ENCODE measurements at places on chromosomes 12 and 14.

DNA sequence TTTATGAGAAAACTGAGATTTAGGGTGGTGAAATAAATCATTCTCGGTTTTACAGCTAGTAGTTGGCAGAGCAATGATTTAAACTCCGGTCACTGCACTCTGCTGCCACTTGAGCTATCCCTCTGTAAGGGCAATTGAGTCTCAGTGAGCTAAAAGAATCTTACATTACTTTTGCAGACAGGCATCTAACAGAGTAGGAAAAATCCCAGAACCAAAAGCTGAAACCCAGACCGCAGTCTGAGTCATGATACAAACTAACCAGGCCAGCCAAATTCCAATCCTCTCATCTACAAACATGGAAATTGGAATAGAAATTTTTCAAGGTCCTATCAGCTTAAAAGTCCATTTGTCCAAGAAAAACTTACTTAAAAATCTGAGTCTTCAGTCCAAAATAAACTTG is 73.7 kb downstream of the ANKS1B start:
- H3K27me3 ChIP-seq, result no peaks in the 10 kb centered on the region
- H3K36me3 ChIP-seq, result no peaks in the 10 kb centered on the region
- H3K4me1 ChIP-seq, result no peaks in the 10 kb centered on the region

- H3K4me3 ChIP-seq, result no peak overlapping the region
- peaks cover 33% of the 10 kb centered on the region for H3K4me1 ChIP-seq
- H3K27ac ChIP-seq, result no peak overlapping the region
- H3K27me3 ChIP-seq, result no peaks in the 10 kb centered on the region
- no peaks in the 10 kb centered on the region for H3K36me3 ChIP-seq
These were observed 48.2 kb upstream of the BTG1 start for GRCh38 chr12:92193846-92194245.

DNA sequence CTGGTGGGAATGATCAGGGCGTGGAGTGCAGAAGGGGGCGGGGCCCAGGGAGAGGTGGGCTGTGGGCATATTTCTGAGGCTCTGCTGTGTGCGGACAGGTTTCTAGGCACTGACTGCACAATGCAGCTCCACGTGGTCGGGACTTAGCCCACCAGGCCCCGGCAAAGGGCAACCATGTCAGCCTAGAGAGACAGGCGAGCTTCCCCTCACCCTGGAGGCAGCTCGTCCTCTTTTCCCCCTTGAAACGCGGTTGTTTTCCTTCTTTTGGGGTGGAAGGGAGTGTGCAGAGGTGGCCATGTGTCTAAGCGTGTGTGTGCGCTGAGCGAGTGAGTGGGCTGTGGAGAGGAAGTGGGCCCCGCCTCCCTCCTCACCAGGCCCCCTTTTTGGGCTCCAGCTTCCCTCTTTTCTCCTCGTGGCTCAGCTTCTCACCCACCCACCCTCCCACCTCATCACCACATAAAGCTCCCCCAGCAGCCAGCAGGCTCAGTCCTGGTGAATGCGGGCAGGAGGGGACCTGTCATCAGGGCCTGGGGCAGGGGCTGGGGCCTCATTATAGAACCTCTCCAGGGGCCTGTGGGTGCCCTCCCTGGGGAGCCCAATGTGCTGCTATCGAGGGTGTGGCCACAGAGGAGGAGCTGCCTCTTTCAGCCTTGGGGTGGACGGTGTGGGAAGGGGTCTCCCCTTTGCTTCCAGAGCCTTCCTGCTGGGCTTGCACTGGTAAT is 22.0 kb downstream of the LRTM2 start:
- peaks cover 34% of the 10 kb centered on the region for H3K4me1 ChIP-seq
- no peaks in the 10 kb centered on the region for H3K36me3 ChIP-seq
- peak overlapping the region; percentile 9 for H3K4me3 ChIP-seq
- peaks cover 9% of the 10 kb centered on the region for H3K27me3 ChIP-seq
- no peak for DNase-seq
- H3K27ac ChIP-seq, result no peak overlapping the region

DNA sequence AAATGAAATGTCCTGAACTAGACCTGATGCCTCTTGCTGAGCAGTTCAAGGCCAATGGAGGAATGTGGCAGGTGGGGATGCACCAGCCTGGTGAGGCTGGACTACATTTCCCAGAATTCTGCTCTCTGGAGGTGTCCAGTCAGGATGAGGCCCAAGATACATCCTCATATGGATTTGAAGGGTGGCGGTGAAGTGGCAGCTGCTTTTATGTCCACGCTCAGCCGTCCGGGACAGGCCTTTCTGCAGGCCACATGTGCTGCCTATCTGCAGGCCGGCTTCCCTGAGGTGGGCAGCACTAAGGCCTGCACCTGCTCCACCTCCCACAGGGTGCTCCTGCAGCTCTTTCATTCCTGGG is 230.2 kb downstream of the BCL11B start:
- H3K27ac ChIP-seq, result no peak overlapping the region
- no peak for DNase-seq
- H3K27me3 ChIP-seq, result no peaks in the 10 kb centered on the region
- H3K36me3 ChIP-seq, result no peaks in the 10 kb centered on the region
- H3K4me1 ChIP-seq, result no peaks in the 10 kb centered on the region

GRCh38 chr12:62802984-62803383 is 132.0 kb downstream of the PPM1H start:
- no peaks in the 10 kb centered on the region for H3K36me3 ChIP-seq
- H3K27ac ChIP-seq, result no peak overlapping the region
- no peak overlapping the region for H3K4me3 ChIP-seq
- H3K4me1 ChIP-seq, result peaks cover 3% of the 10 kb centered on the region

DNA sequence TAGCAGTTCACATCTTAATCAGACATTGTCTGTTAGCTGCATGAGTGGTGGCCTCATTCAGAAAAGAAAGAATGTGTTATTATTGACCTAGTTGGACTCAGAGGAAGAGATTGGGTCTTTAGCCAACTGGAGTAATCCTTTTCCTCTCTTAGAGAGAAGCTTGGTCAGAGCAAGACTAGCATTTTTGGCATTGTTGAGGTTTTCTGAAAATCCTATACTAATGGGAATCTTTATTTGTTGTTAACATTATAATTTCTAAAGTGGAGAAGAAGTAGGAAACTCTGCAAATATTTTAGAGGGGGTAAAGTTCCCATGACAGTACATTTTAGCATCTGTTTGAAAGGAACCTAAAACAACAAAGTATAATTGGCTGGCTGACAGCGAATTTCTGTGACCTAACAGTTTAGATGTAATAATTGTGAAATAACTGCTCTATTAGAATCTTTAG is 9.7 kb downstream of the TOX4 start:
- no peak overlapping the region for H3K27ac ChIP-seq
- no peak for DNase-seq
- H3K4me1 ChIP-seq, result peaks cover 5% of the 10 kb centered on the region
- H3K36me3 ChIP-seq, result peaks cover 59% of the 10 kb centered on the region
- no peak overlapping the region for H3K4me3 ChIP-seq
- no peaks in the 10 kb centered on the region for H3K27me3 ChIP-seq

DNA sequence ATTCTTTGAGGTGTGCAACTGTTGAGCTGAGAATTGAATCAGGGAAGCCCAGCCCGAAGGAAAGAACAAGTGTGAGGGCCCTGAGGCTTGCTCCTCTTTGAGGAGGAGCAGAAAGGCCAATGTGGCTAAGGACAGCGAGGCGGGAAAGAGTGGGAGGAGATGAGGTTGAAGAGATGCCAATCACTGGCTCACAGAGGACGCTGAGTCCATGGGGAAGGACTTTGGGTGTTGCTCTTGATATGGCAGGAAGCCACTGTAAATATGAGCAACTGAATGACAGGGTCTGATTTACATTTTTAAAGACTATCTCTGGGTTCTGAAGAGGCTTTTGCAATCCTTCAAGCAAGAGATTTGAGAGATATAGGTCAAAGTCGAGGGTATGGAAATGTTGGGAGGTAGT is 3.3 kb upstream of the APPL2 start:
- no peaks in the 10 kb centered on the region for H3K36me3 ChIP-seq
- no peak overlapping the region for H3K27ac ChIP-seq

DNA sequence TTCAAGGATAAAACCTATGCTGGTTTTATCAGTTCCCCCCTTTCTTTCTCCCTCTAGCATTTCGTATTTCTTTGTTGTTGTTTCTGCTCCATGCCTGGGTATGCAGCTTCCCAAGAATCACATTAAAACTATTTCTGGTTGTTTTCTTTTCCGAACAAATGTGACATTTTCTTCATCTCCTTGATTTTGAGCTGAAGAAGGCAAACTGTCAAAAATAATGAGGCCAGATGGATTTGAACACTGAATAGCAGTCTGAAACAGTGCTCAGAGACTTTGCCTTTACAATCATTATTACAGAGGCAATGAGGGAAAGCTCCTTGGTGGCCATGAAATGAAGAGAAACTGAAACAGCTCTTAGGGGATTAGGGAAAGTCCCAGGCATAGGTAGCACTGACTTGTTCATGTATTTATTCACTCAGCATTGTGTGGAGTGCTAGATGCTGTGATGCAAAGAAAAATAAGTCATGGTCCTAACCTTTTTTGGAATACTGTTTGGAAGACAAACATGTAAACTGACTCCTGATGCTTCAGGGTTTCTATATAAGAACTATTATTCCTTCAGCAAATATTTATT is 319.5 kb downstream of the FUT8 start:
- no peak overlapping the region for H3K4me3 ChIP-seq
- H3K27ac ChIP-seq, result peak overlapping the region; percentile 64
- no peak for DNase-seq
- H3K27me3 ChIP-seq, result no peaks in the 10 kb centered on the region
- H3K4me1 ChIP-seq, result peaks cover 12% of the 10 kb centered on the region

GRCh38 chr14:50955373-50956043 is 11.2 kb upstream of the PYGL start:
- H3K4me3 ChIP-seq, result no peak overlapping the region
- H3K4me1 ChIP-seq, result no peaks in the 10 kb centered on the region
- H3K27ac ChIP-seq, result no peak overlapping the region
- DNase-seq, result no peak

- H3K27me3 ChIP-seq, result no peaks in the 10 kb centered on the region
- DNase-seq, result no peak
- H3K27ac ChIP-seq, result no peak overlapping the region
- H3K4me3 ChIP-seq, result no peak overlapping the region
- no peaks in the 10 kb centered on the region for H3K36me3 ChIP-seq
These were observed 132.8 kb downstream of the VRK1 start for GRCh38 chr14:96929950-96930349.

GRCh38 chr12:7113389-7113871 is 4.4 kb upstream of the C1RL start:
- H3K4me1 ChIP-seq, result peaks cover 16% of the 10 kb centered on the region
- no peak for DNase-seq
- peaks cover 26% of the 10 kb centered on the region for H3K36me3 ChIP-seq
- no peak overlapping the region for H3K27ac ChIP-seq
- H3K4me3 ChIP-seq, result no peak overlapping the region

DNA sequence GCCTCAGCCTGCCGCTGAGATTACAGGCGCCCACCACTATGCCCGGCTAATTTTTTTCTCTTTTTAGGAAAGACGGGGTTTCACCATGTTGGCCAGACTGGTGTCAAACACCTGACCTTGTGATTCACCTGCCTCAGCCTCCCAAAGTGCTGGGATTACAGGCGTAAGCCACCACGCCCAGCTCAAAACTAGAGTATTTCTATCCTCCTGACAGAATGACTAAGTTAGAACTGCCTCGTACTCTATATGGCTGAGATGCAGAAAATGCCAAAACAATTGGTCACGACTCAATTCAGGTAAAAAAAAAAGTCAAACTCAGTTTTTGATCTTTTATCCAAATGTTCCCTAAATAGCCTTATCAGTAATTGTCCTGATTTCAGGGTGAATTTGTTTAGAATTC is 11.1 kb downstream of the AKAP5 start:
- no peak overlapping the region for H3K4me3 ChIP-seq
- H3K36me3 ChIP-seq, result peaks cover 12% of the 10 kb centered on the region
- no peaks in the 10 kb centered on the region for H3K27me3 ChIP-seq
- peak overlapping the region; percentile 41 for H3K27ac ChIP-seq
- peaks cover 7% of the 10 kb centered on the region for H3K4me1 ChIP-seq

- no peak for DNase-seq
- no peak overlapping the region for H3K27ac ChIP-seq
- no peak overlapping the region for H3K4me3 ChIP-seq
- H3K4me1 ChIP-seq, result no peaks in the 10 kb centered on the region
- no peaks in the 10 kb centered on the region for H3K36me3 ChIP-seq
- H3K27me3 ChIP-seq, result no peaks in the 10 kb centered on the region
These were observed 219.3 kb downstream of the TRHDE start for GRCh38 chr12:72491426-72491825.

DNA sequence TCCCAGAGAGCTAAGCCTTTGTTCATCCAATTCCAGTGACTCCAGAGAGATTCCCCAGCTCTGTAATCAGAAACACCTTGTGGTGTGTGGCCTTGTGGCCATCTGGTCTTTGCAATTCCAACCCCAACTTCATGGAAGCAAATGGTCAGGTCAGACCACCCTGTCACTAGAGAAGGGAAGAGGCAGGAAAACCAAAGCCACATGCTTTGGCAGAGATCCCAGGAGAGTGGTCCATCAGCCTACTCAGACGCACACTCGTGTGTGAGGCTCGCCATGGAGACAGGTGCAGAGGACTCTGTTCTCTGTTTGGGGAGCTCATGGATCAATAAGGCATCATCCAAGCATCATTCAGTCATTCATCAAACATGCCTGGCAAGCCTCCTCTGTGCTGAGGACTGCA is 46.2 kb upstream of the TUNAR start:
- no peak overlapping the region for H3K27ac ChIP-seq
- H3K27me3 ChIP-seq, result peaks cover 3% of the 10 kb centered on the region
- H3K4me1 ChIP-seq, result peaks cover 10% of the 10 kb centered on the region
- DNase-seq, result no peak

- no peak overlapping the region for H3K27ac ChIP-seq
- no peaks in the 10 kb centered on the region for H3K36me3 ChIP-seq
- peak; percentile 39 for DNase-seq
- H3K4me3 ChIP-seq, result peak overlapping the region; percentile 79
These were observed 32.4 kb downstream of the AK7 start for GRCh38 chr14:96424109-96424989.

- H3K27ac ChIP-seq, result no peak overlapping the region
- no peak for DNase-seq
- H3K36me3 ChIP-seq, result no peaks in the 10 kb centered on the region
- H3K4me3 ChIP-seq, result no peak overlapping the region
These were observed 274.2 kb downstream of the SUDS3 start for GRCh38 chr12:118650586-118650960.

DNA sequence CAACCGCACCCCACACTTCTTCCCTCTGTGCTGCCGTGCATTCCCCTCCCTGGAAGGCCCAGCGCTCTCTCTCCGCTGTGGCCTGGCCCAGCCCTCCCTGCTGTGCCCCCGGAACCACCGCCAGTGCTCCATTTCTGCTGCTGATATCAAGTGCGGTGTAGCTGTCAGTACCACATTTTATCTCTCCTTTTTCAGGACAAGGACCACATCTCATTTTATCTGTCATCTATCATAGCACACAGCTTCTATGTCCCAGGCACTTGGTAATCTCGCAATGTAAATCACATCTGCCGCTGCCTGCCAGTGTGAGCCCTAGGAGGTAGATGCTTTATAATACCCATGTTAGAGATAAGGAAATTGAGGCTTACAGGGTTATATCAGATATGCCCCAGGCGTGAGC is 18.3 kb downstream of the IL31 start:
- no peaks in the 10 kb centered on the region for H3K4me1 ChIP-seq
- H3K36me3 ChIP-seq, result no peaks in the 10 kb centered on the region
- H3K4me3 ChIP-seq, result no peak overlapping the region
- peaks cover 7% of the 10 kb centered on the region for H3K27me3 ChIP-seq

DNA sequence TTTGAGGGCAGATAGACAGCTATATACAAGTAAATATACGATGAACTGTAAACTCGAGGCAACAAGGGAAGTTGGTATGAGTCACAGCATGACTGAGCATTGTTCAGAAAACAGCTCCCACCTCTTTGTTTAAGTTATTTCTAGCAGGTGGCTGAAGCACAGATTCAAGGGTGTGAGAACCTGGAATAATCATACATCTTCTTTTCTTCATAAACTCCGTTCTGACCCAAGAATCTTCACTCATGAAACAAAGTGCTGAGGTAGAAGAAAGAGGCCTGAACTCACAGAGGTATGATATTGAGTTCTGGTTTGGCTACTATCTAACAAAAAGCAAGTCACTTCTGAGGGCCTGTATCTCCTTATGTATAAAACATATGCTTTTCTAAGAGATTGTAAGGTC is 364.1 kb upstream of the KITLG start:
- H3K36me3 ChIP-seq, result no peaks in the 10 kb centered on the region

Measured in activated B cell treated with CpG ODN at 0.5 μM for 24 hours (primary cell).